CD4-positive, alpha-beta T cell treated with Interferon alpha-2 for 1 hour (primary cell): ENCODE measurements at places on chromosomes 7 and 10.
A peak's percentile ranks its signal among the peaks of the same experiment; 100 is the strongest.

DNA sequence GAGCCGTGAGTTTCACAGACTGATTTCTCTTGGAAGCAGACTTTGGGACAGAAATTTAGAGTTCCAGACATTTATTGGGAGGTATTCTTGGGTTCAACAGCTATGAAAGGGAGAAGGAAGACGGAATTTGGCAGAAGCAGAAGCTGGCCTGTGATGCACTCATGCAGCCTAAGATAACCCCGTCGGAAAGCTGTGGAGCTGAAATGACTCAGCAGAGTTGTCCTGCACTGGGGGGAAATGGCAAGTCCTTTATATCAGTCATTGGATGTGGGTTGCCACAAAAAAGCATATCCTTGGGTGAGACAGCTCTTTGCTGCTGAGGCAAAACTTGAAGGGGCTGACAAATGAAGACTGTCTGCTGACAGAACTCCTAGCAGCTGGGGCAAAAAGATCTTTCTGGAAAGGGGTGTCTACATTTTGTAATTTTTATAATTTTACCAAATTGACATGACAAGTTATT lies 11.5 kb upstream of the MICU1 start:
- DNase-seq = peak; percentile 50

GRCh38 chr7:12207046-12207445 lies 4.0 kb upstream of the TMEM106B start:
- no peak for DNase-seq

GRCh38 chr10:26243351-26243720 lies 26.8 kb downstream of the GAD2 start:
- DNase-seq = no peak

DNA sequence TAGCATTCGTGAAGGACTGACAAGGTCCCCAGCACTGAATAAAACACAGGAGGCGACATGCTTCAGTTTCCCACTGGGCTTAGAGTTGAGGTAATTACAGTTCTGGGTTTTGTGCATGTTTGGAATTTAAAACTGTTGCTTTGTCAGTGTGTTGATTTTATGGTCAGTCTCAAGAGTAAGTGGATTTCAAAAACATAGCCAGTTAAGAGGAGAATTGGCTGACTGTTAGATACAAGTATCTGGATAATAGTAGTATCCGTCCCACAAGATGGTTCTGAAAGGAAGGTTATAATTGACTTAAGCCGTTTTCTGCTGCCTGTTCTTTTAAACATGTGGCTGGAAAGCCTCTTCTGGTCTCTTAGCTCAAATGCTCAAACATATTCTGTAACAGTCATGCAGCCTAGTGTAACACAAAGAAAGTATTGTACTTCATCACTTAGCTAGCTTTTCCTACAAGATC lies 170.9 kb downstream of the POLR1F start:
- no peak for DNase-seq

- DNase-seq = no peak
Measured at GRCh38 chr7:32532086-32532485, 36.8 kb downstream of the AVL9 start.
